HFFc6 (cell line): ENCODE measurements at places on chromosomes 3 and 15. TPM values are rescaled to one million over a fixed set of nuclear protein-coding genes. Genes with fewer than 3 reads are reported as not detected.
A peak's percentile ranks its signal among the peaks of the same experiment; 100 is the strongest.

- peak overlapping the region; percentile 25; the same call in 1 of the 2 replicates for H3K27ac ChIP-seq
- H3K4me1 ChIP-seq: peaks cover 41% of the 10 kb centered on the region
- no peak overlapping the region for H3K4me3 ChIP-seq
- H3K27me3 ChIP-seq: no peaks in the 10 kb centered on the region
- H3K36me3 ChIP-seq: peaks cover 33% of the 10 kb centered on the region
- DNase-seq: peak; percentile 29
Measured at GRCh38 chr3:68985146-68985790, 28.2 kb downstream of the EOGT start.

DNA sequence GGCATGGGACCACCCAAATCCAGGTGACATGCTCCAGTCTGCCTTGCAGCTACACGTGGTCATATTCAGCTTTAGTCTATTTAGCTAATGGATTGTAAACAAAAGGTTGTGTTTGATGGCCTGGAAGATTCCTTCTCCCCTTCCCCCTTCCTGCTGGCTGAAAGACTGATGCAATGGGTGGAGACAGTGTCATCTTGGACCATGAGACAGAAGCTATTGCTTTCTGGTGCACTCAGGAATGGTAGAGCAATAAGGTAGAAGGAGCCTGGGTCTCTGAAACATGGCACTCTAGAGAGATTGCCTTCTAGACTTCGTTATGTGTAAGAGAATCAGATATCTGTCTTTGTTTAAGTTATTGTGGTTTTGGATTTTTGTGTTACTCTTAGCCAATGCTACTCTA, 25.7 kb upstream of the PTX3 start:
- no peak for DNase-seq
- no peak overlapping the region for H3K4me3 ChIP-seq
- H3K27ac ChIP-seq: no peak overlapping the region
- H3K36me3 ChIP-seq: peaks cover 38% of the 10 kb centered on the region
- peaks cover 23% of the 10 kb centered on the region for H3K4me1 ChIP-seq
- H3K27me3 ChIP-seq: no peaks in the 10 kb centered on the region; the same call in 1 of the 2 replicates

DNA sequence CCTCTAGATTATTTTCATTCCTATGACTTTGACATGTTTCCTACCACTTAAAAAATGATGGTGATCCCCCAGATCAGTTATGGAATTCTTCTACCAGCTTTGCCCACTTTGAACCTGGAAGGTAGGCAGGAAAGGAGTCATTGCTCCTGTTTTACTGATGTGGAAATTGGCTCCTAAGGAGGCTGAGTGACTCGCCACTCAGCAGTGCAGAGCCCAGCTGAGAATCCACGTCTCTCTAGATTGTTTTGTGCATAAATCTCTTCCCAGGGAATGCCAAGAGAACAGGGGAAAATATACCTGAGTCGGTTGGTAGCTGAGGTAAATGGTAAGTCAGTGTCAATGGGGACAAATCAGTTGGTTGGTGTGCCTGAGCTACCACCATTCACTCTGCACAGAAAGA, 4.7 kb downstream of the LTF start:
- peak; percentile 21 for DNase-seq
- peaks cover 9% of the 10 kb centered on the region for H3K36me3 ChIP-seq
- H3K4me1 ChIP-seq: peaks cover 27% of the 10 kb centered on the region
- no peak overlapping the region; the same call in 1 of the 2 replicates for H3K4me3 ChIP-seq
- peaks cover 41% of the 10 kb centered on the region for H3K27me3 ChIP-seq

- H3K36me3 ChIP-seq: no peaks in the 10 kb centered on the region
- H3K27me3 ChIP-seq: peaks cover 30% of the 10 kb centered on the region
- no peak overlapping the region for H3K4me3 ChIP-seq
- no peak overlapping the region for H3K27ac ChIP-seq
- DNase-seq: no peak
Measured at GRCh38 chr3:184696697-184697096, 15.2 kb downstream of the MAGEF1 start.

PSTPIP1 gene
- 0.42 TPM in 1 of 3 replicates, not detected in the others for total RNA-seq

ANKRD63 gene
- total RNA-seq: not detected in 3 replicates
